Activated CD4-positive, alpha-beta T cell treated with anti-CD3 and anti-CD28 coated beads, Interleukin-2, amount 50 U/mL, for 24 hours (primary cell): ENCODE measurements at places on chromosomes 7 and 10.

DNA sequence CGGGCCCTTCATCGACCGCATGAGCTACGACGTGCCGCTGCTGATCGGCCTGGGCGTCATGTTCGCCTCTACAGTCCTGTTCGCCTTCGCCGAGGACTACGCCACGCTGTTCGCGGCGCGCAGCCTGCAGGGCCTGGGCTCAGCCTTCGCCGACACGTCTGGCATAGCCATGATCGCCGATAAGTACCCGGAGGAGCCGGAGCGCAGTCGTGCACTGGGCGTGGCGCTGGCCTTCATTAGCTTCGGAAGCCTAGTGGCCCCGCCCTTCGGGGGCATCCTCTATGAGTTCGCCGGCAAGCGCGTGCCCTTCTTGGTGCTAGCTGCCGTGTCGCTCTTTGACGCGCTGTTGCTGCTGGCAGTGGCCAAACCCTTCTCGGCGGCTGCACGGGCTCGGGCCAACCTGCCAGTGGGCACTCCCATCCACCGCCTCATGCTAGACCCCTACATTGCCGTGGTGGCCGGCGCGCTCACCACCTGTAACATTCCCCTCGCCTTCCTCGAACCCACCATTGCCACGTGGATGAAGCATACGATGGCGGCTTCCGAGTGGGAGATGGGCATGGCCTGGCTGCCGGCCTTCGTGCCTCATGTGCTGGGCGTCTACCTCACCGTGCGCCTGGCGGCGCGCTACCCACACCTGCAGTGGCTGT is 1.2 kb downstream of the SLC18A3 start:
- no peak for DNase-seq

DNA sequence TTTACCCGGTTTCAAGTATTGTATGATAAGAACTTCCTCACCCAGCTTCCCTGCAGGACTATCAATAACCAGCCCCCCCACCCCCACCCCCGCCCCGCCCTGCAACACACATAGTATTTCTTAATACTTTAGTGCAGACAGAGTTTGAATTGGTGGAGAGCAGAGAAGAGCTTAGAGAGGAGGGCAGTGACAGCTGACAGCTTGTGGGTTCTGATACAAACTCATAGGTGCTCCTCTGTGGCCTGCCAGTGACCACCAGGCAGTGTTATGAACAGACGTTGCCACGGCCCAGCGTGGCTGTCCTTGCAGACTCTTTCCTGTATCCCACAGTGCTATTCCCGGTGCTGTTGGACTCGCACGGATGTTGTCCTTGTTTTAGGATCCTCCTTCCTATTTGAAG is 186.9 kb upstream of the ADO start:
- DNase-seq, result no peak

- no peak for DNase-seq
Measured at GRCh38 chr10:120253131-120253530, 203.9 kb upstream of the PLPP4 start.

GRCh38 chr10:51010977-51011376 is 63.3 kb upstream of the PRKG1 start:
- DNase-seq, result no peak

DNA sequence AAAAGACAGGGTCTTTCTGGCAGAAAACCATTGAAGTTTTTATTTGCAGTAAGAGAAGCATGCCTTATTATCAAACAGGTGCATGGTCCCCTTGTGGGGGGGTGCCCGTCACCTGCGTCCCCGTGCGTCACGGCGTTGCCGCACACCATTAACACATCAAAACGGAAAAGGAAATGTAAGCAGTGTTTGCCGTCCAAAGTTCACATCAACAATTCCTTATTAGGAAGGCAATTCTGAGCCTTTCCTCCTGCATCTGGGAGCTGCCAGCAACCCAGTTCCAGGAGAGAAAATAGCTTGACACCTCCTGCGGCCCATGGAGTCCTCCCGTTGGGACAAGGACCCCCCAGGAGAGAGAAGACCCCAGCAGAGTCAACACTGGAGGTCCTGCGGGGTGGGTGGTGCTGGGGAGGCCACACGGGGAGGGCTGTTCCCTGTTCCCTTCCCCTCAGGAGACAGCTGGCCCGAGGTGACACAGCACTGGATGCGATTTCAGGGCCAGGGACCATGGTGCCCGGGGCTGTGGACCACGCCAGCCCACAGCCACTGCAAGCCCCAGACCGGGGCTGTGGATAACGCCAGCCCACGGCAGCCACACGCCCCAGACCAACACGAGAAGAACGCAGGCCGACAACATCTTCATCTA is 39.5 kb downstream of the DIP2C start:
- no peak for DNase-seq

- DNase-seq, result no peak
Measured at GRCh38 chr7:69429911-69430383, 168.3 kb upstream of the AUTS2 start.

DNA sequence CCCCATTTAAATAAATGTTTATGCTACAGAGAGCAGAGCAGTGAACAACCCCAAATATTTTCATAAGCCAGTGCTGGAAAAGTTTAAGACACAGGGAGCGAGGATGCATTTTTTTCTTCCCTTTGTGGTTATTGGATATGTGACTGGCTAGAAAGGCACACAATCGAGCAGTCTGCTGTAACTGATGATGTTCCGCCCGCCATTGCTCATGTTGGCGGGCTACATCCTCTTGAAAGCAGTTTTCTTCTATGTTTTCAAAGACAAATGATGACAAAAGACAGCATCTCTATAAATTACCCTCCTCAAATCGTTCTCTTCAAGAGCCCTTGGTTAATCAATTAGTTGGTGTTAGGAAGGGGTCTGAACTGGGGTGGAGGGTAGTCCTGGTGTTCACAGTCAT is 269.8 kb downstream of the SKAP2 start:
- DNase-seq, result no peak

DNA sequence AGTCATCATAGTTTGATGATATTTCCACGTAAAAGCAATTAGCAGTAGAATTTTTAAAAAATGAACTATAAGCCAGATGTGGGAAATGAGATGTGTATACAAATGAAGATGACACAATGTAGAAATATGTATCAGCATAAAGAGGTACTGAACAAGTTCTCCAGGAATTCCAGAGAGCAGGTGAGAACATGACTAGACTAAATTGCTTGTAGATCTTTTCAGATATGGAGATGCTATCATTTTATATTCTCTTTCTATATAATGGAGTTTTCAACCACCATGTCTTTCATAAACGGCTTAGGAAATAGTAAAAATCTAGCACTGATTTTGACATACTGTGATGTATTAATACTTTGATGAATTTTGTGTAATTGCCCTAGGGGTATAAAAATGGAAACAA is 130.9 kb downstream of the SEMA3D start:
- no peak for DNase-seq

DNA sequence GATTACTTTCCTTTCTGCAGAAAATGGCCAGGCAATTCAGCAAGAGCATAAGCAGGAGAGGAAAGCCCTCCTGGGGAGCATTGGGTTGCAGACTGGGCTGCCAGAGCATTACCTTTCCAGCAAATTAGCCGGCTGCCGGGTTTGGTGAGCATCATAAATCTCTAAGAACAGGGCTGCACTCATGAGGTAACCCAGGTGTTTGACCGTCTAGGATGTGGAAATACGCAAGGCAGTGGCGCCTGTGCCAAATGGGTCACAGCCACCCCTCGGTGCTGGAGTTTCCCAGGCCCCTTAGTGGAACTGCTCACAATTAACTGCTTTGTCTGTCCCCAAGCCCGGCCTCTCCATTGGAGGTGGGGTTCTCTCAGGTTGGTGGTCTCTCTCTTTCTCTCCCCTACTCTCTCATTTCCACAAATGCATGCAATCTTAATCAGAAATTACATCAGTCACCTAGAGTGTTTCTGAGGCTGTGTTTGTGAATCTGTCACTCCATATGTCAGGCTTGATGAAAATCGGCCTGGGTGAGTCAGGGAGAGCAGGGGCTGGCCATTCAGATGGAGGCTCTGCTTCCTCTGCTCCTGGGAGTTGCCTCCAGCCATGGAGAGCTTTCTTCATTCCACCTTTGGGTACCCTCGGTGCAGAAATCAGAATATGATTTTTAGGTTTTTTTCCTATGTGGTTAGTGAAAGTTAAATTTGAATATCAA is 26.7 kb downstream of the PTN start:
- no peak for DNase-seq

GRCh38 chr7:138602451-138602850 is 98.7 kb downstream of the SVOPL start:
- DNase-seq, result no peak

DNA sequence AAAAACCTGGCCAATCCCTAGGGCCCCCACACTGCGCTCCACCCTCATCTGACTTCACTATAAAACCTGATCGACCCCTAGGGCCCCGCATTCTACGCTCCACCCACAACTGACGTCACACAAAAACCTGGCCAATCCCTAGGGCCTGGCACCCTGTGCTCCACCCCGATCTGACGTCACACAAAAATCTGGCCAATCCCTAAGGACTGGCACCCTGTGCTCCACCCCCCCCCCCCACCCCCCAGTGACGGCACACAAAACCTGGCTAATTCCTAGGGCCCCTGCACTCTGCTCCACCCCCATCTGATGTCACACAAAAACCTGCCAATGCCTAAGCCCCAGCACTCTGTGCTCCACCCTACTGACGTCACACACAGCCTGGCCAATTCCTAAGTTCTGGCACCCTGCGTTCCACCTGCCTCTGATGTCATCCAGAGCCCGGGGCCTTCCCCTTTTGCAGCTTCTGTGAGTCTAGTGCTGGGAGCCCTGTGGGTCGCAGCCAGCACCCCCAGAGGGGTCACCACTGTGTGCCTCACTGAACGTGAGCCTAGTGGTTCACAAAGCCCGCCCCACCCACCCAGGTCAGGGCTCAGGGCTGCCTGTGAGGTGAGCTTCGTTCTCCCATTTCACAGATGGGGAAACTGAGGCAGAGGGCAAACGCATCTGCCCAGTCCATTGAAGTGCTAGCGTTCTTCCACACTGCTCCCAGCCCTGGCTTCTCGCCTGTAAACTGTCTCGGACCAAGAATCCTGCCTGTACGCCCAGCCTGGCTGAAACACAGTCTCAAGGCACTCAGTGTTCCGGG is 40.6 kb downstream of the MICALL2 start:
- no peak for DNase-seq

DNA sequence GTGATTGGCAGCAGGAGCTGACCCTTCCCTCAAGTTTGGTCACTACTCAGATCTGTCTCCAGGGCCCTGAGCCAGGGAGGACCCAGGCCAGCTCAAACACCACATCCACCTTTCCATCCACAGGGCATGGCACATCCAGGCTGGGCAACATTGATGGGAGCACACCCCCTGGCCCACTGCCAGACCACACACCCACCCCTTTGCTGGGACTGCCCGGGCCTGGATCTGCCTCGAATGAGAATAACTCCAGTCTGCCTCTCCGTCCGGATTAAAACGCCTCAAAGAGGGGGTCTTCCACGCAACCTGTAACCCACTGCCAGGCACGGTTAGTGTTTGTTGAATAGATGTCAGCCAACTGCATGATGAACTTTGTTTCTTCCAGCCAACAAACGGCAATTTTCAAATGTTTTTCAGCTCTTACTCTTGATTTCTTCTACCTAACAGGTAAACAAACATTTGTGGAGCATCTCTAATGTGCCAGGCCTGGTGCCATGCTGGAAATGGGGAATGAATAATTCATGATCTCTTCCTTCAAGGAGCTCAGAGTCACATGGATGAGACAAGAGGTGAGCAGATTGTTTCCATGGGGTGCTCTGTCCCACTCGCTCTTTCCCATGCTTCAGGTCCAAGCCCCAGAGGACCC is 41.0 kb upstream of the CHST15 start:
- no peak for DNase-seq

DNA sequence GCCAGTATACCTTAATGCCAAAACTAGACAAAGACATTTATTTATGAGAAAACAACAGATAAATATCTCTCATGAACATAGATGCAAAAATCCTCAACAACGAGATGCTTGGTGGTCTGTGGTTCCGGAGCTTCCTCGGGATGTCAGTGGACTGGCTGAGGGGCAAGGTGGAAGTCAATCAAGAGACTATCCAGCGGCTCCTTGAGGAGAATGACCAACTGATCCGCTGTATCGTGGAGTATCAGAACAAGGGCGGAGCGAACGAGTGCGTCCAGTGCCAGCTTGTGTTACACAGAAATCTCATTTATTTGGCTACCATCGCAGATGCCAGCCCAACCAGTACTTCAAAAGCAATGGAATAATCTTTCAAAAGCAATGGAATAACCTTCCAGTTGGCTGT is 60.0 kb upstream of the PARD3 start:
- no peak for DNase-seq

DNA sequence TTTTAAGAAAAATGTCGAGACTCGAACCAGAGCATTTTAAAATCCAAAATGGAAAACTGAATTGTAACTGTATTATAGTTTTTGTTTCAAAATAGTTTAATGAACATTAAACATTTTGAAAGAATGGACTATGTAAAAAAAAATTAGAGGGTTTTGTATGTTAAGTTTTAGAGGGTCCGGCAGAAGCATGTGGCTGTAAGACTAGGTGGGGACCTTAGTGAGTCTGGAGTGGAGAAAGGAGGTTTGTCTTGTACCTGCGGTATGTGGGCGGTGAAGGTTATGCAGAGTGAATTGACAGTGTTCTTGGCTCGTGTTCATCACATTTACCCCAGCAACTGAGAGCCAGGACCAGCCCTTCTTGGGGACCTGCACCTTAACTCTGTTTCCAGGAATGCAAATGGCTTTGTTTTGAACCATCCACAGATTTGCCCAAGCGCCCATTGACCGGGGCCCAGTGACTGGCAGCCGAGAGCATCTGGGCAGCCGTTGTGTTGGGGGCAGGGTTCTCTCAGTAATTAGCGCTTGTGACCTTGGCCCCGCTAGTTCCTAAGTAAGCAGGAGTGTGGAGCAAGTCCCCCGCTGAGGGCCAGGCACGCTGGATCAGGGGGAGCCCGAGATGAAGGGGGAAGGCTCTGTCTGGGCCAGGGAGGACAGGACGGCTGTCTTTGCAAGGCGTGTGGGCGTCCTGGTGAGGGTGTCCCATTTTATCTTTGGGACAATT is 1.4 kb upstream of the KLF6 start:
- DNase-seq, result no peak

DNA sequence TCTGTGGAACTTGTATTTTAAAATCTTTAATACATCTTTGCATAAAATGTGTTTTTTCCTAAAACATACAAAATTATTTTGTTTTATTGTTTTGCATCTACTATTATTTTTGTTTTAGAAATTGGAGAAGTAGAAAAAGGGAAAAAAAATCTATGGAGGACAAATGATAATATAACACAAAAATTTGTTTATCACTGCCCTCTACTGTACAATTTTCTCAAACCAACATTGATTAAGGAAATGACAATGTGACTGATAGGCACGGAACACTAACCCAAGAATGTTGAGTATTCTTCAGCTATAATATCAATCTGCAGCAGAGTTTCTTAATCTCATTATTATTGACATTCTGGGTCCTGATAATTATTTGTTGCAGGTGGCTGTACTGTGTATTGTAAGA is 9.5 kb upstream of the ING3 start:
- DNase-seq, result no peak

DNA sequence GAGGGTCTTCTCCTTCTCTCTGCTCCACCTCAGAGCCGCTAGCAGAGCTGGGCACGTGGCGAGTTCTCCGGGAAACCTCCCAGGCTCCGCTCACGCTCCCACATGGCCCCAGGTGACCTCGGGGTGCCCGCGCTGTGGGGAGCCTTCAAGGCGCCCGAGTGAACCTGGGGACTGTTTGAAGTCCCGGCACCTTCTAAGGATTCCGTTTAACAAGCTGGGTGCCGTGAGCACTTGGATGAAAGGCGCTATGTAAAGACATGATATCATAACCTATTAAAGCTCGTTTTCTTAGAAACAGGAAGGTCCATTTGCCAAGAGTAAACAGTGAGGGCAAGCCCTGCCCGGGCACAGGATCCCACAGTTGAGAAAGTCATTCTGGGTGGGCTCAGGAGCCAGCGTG is 15.8 kb upstream of the MYL10 start:
- no peak for DNase-seq

GRCh38 chr7:155298288-155298833 is 683 bp downstream of the INSIG1 start:
- no peak for DNase-seq
